A549 (cell line): ENCODE measurements at places on chromosomes 12 and 14. TPM values are rescaled to one million over a fixed set of nuclear protein-coding genes. Genes with fewer than 3 reads are reported as not detected.

The NTF3 gene
- not detected in 3 replicates for polyA plus RNA-seq

The KCNMB4 gene
- 0.04 to 0.08 TPM (median 0.08 TPM) in 3 replicates for polyA plus RNA-seq

The ETFBKMT gene
- 0.63 to 1.1 TPM (median 0.87 TPM) in 3 replicates for polyA plus RNA-seq

The DPPA3 gene
- not detected in 3 replicates for polyA plus RNA-seq

The ZC2HC1C gene
- 2.7 to 3.9 TPM (median 2.8 TPM) in 3 replicates for polyA plus RNA-seq

The LTBR gene
- polyA plus RNA-seq, result 90.4 to 110 TPM (median 109 TPM) in 3 replicates

The SLC10A1 gene
- polyA plus RNA-seq, result not detected in 3 replicates

The AICDA gene
- polyA plus RNA-seq, result 0.05 to 0.16 TPM (median 0.05 TPM) in 3 replicates

The SLC48A1 gene
- polyA plus RNA-seq, result 32.6 to 35.2 TPM (median 33.3 TPM) in 3 replicates
